ENCODE measurements at places on chromosomes 11 and 22. TPM values are rescaled to one million over a fixed set of nuclear protein-coding genes. Genes with fewer than 3 reads are reported as not detected.

DNA sequence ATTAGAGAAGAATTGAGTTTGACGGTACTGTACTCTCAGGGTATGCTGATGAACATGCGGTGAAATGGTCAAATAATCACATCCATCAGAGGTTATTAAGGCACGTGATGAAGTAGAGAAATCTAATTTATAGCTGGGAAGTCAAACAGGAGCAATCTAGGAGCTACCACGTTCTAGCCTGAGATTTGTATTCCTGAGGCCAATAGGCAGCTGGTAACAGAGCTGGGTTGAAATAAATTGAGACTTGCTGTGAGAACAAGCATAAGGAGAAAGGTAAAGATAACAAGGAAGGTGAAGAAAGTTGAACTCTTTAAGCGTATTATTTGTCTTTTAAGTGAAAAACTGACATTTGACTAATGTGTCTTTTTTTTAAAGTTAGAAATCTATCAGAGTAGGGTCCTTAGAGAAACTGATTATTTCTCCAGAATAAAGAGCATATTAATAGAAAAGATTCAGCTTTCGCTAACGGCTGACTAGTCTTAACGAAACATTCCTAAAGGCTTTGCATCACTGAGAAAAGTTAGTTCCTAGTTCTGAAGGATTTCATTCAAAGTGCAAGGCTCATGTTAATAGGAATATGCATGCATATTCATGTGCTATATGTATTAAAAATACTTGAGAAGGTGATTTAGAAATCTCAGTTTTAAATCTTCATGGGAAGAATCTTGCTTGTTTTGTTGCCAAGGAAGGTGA lies 5.2 kb upstream of the WEE1 start:
- peak; percentile 72 for DNase-seq

- no peak for DNase-seq
Observed at GRCh38 chr22:46967445-46968358, 205.3 kb downstream of the TBC1D22A start.

- DNase-seq, result no peak
Observed at GRCh38 chr11:93668171-93668570, 6.7 kb downstream of the CEP295 start.

DNA sequence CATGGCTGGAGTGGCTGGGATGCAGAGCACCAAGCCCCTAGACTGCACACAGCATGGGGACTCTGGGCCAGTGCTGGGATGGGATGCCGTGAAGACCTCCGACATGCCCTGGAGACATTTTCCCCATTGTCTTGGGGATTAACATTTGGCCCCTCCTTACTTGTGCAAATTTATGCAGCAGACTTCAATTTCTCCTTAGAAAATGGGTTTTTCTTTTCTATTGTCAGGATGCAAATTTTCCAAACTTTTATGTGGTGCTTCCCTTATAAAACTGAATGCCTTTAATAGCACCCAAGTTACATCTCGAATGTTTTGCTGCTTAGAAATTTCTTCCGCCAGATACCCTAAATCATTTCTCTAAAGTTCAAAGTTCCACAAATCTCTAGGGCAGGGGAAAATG lies 29.2 kb downstream of the RSF1 start:
- DNase-seq, result no peak

DNA sequence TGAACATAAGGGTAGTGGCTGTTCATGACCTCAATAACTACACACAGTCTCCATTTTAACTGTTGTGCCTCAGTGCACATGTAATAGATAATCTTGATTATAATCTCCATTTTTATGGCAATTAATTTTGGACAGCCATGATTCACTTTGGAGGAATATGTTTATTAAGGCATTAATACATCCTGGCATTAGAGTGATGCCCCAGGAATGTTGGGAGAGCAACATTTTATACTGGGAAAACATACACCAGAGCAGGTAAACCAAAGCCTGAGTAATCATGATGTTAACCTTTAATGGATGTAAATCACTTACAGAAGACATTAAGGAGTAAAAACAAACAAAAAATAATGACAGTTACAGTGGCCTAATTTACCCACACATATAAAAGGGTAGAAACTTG lies 886.3 kb upstream of the RAG2 start:
- no peak for DNase-seq

The DDIAS gene
- 5.4 TPM for total RNA-seq

The PTGDR2 gene
- total RNA-seq, result not detected

Data from GM23248 (cell line).